Right hindlimb (tissue), 1 donor: ENCODE measurements at places on chromosomes 3 and 15.
A peak's percentile ranks its signal among the peaks of the same experiment; 100 is the strongest.

DNA sequence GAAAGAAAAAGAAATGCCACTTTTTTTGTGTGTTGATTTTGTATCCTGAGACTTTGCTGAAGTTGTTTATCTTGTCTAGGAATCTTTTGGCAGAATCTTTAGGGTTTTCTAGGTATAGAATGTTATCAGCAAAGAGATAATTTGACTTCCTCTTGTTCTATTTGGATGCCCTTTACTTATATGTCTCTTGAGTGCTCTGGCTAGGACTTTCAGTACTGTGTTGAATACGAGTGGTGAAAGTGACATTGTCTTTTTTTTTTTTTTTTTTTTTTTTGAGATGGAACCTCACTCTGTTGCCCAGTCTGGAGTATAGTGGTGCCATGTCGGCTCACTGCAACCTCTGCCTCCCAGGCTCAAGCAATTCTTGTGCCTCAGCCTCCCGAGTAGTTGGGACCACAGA is 64.7 kb upstream of the NPHP3 start:
- no peak for DNase-seq

GRCh38 chr3:106010829-106011228 is 142.0 kb upstream of the CBLB start:
- no peak for DNase-seq

DNA sequence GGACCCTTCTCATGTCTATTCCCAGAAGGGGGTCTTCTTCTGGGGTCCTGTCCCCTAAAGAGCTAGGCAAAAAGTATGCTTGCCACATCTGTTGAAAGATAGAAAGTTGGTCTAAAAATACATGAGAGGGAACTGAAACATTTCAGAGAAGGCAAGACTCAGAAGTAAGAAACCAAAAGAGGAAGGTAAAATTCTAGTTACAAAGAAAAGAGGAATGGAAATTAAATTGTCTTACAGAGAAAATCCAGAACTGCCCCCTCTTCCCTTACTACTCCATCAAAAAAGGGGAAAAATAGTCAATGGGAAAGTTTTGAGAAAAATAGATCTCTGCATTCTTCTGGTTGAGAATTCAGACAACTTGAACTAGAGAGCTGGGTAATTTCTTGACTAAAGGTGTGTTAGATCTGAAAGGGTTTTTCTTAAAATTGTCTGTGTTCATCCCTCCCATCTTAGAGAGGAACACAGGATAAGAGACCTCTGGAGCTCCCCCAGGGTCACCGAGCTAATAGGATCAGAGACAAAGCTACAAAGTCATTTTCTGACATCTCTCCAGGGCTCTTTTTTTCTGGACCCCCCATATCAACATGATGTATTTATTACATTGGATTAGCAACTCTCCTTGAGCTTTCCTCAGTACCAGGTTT is 32.3 kb upstream of the CCR2 start:
- no peak for DNase-seq

DNA sequence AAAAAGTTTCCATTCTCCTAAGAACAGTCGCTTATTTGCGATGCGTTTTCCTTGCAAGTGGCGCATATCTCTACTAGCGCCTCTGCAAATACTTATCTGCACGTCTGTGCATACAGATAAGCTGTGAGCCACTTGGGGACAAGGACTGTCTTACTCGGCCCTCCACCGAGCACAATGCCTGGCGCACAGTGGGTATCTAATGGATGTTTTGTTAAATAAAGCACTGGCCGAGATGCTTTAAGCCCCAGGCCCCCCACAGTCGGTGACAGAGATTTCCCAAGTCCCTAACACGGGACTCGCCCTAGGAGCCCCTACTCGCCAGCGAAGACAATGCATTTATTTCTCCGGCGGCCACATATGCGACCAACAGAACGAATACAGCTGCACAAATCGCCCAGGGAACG is 503 bp downstream of the HLTF start:
- no peak for DNase-seq

GRCh38 chr15:56672721-56673120 is 60.6 kb downstream of the ZNF280D start:
- DNase-seq: no peak

- no peak for DNase-seq
These were observed 61.3 kb downstream of the ABHD2 start for GRCh38 chr15:89149501-89150101.

DNA sequence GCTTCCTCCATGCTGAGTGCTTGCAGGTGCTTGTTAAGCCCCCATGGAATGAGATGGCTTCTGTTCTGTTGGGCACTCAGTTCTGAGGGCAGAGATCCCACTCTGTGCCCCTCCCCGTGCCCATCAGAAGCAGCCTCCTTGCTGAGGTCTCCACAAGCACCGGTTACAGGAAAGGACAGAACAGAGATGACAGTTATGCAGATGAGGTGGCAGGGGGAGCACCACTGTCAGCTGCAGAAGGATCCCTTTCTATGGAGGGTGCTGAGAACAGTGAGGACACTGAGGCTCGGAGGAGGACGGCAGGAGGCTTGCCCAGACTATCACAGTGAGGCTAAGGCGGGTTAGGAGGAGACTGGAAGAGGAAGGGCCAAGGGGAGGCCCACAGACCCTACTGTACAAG is 12.4 kb downstream of the CACNA2D2 start:
- DNase-seq: no peak

DNA sequence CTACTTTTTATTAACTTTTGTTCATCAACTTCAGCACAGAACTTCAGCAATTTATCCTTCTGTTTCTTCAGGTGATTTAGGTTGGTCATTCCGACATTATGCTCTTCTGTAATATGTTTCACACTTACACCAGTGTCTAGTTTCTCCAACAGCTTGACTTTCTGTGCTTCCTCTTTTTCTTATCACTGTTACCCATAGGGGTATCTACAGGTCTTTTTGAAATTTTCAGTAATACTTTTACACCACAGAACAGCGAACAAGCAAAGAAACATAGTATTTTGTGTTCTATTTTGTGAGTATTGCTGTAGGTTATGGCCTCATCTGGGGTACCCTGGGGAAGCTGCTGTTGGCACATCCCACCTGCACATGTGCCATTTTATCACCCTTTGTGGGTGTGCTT is 260.7 kb downstream of the NSUN3 start:
- no peak for DNase-seq

GRCh38 chr15:94674296-94674695 is 442.9 kb downstream of the MCTP2 start:
- no peak for DNase-seq

DNA sequence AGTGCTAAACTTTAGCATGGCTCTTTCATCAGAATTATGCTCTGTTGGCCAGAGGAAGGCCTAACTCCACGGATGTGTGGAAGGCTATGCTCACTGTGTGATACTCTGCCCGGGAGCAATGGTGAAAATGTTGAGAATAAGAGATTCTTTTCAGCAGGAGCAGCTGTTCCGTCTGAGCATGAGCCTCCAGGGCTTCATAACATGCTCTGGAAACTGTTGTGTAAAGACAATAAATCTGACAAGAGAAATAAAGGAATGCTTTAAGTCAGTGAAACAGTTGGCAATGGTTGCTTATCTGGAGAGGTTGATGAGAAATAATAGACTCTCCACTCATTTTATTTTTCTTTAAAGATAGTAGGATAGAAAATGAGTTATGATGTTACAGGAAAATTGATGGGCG is 269.8 kb downstream of the DIPK2A start:
- peak; percentile 67 for DNase-seq

DNA sequence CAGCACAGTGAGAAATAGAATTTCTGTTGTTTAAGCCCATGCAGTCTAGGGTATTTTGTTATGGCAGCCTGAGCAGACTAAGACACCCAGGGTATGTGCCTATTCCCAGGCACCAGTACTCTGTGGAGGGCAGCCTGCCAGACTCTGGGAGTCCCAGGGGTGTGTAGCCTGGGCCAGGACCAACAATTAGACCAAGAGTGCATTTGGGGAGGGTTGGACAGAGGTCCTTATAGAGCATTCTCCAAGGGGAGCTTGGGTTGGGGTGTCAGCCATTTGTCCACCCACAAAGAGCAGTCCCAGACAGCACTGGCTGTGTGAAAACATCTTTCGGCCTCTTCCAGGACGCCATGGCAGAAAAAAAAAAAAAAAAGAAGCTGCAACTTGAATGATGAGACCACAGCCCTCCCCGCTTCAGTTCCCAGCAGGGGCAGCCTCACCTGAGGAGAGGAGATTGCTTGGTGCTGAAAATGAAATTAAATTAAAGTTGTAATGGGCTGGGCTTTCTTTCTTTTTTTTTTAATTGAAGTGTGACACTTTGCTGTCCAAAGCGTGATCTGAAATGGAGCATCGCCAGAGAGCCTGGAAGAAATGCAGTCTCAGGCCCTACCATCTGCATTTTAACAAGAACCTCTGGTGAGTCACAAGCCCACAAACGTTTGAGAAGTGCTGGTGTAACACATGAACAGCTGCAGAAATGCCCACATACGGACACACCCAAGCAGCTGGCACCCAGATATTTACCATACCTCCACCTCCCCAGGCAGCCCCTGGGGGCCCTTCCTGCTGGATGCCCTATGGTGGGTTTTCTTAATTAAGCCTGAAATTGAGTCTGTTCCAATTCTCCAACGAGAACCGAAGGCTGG is 21.3 kb upstream of the CAV3 start:
- peak; percentile 48 for DNase-seq

DNA sequence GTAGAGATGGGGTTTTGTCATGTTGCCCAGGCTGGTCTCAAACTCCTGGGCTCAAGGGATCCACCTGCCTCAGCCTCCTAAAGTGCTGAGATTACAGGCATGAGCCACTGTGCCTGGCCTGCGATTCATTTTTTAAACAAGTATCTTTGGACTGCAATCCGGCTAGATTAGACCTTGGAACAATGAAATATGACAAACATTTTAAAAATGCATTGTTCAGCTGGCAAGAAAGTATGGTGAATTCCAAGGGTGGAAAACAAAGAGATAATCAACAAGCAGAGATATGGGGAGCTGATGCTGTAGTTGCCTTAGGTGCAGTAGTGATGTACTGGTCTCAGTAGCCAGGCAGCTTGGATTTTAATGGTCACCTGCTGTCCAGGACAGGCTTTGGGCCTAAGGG is 95.8 kb upstream of the GOLGA8J start:
- DNase-seq: no peak

DNA sequence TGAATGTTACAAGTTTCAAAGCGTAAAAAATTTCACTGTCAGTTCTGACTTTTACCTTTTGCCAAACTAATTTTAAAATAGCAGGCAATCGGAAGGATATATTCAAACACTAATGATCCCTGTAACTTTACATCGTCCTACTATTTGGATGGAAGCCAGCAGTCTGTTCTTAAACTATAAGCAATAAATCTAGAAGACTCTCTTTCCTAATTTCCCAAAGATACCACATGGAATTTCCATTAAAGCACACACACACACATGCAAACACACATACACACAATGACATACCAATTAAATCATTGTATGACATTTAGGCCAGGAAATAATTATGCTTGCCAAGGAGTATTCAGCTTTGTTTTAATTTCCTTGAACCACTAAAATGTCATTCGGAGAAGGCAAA is 32.0 kb downstream of the IL17RD start:
- no peak for DNase-seq

GRCh38 chr15:92906563-92907081 is 6.5 kb downstream of the CHD2 start:
- no peak for DNase-seq

DNA sequence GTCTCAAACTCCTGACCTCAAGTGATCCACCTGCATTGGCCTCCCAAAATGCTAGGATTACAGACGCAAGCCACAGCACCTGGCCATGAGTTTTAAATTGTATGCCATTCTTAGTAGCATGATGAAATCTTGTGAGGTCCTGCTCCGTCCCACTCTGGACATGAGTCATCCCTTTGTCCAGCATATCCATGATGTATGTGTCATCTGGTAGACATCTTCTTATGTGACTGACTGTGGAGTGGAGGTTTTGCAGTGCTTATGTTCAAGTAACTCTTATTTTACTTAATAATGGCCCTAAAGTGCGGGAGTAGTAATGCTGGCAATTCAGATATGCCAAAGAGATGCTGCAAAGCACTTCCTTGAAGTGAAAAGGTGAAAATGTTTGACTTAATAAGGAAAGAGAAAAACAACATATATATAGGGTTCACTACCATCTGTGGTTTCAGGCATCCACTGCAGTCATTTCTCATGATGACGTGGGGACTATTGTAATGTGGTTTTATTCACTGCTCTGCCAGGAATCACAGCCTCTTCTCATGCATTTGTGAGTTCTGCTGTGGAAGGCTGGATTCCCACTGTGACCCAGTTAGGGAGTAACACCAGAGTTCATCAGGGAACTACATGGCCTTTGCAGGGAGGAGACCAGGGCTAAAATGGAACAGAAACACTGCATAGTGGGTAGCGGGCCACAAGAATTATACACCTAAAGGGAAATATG is 204.6 kb upstream of the STRIT1 start:
- DNase-seq: no peak

- no peak for DNase-seq
These were observed 96.3 kb upstream of the ROBO1 start for GRCh38 chr3:79864077-79864476.

GRCh38 chr3:76685858-76686257 is 354.0 kb upstream of the ROBO2 start:
- no peak for DNase-seq
